Islet precursor cell (in vitro differentiated cells): ENCODE measurements at places on chromosomes 7 and 10.

GRCh38 chr7:141949451-141949850 is 2.7 kb upstream of the CLEC5A start:
- DNase-seq, result no peak

GRCh38 chr7:42986781-42987248 is 54.6 kb downstream of the MRPL32 start:
- no peak for DNase-seq

DNA sequence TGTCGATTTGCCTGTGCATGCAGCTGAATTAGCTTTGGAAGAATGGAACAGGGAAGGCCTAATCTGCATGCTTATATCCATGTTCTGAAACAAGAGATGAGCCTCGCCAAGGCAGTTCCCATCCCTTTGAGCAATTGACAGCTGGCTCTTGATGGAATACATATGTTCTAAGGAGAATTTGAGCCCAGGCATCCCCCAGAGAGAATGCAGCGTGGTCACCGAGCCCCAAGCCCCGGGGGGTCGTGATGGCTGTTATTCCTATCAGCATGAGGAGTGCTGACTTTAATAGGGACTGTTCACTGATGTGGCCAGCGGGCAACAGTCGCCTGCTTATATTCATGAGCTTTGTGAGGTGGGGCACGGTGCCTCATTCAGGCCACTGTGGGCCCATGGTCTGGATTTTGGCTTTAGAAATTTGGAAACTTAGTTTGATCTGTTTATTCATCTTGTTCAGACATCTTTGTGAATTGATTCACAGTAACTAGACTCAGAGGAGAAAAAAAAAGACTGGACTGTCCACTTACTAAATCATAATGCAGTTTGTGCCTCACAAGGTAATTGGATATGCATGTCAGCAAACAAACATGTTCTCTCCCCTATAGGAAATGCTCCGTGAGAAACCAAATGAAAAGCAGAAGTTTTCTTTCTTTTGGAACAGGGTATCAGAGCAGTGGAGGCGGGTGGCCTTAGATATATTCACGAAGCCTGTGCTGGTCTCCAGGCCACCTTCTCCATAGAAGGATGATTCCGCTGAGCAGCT is 204.9 kb downstream of the CCDC3 start:
- DNase-seq, result no peak

- no peak for DNase-seq
These were observed 123.3 kb downstream of the MICU1 start for GRCh38 chr10:72502581-72502980.

DNA sequence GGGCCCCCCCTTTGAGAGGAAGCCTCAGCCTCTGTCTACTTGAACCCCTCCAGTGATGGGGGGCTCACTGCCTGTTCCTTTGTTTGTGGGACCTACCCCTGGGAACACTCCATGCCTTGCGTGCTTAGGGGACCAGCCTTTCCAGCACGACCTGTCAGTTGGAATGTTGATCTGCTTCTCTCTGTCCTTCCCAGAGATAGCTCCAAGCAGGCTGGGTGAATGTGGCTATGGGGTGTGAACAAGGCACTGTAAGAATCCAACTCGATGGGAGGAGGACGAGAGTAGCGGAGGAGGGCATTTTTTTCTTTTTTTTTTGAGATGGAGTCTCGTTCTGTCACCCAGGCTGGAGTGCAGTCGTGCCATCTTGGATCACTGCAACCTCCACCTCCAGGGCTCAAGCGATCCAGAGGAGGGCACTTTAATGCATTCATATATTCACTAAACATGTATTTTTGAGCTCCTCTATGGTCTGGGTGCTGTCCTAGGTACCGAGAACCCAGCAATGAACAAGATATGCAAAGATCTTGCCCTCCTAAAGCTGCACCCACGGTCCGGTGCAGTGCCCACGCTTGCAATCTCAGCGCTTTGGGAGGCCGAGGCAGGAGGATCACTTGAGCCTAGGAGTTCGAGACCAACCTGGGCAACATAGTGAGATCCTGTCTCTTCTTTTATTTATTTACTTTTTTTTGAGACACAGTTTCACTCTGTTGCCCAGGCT is 8.5 kb downstream of the CLIP2 start:
- peak; percentile 68 for DNase-seq

DNA sequence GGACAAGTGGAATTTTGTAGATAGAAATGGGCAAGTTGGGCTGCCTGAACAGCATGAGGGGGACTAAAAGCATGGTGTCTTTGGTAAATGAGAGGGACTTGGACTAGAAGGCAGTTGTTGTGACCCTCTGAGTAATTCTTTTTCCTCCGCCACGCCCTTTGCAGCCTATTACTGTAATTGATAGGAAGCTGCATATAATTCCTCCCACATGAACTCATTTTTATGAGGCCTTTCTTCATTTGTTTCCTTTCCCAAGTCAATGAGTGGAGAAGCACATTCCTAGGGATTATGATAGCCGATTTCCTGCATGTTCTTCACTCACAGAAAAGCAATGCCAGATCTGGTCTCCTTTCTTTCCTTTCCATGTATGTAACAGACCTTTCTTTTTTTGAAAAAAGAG is 27.7 kb downstream of the ZSCAN25 start:
- no peak for DNase-seq

DNA sequence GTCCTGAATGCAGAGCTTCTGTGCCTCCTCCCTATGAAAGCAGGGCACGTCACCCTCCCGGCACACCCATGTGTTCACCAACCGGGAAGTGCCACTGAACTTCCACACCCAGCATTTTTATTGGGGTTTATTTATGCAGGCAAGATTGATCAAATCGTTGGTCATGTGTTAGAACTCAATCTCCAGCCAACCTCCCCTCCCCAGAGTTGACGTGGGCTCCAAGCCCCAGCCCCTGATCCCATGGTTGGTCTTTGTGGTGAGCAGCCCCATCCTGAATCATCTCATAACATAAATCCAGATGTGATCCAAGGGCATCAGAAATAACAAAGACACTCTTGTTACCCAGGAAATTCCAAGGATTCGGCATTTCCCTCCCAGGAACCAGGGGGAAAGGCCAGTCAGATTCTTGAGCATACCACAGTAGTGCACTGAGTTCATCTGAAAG is 151.2 kb downstream of the TPST1 start:
- peak; percentile 68 for DNase-seq

DNA sequence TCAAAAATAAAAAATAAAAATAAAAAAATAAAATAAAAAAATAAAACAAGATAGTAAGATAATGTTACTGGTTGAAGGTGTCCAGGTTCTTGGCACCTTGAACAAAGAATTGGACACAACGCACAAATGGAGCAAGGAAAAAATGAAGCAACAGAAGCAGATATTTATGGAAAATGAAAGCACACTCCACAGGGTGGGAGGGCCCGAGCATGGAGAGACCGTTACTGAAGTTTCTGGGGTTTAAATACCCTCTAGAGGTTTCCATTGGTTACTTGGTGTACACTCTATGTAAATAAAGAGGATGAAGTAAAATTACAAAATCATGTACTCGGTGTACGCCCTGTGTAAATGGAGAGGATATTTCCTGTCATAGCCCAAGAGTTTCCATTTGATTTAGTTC is 15.7 kb upstream of the PFKP start:
- no peak for DNase-seq

GRCh38 chr7:96637522-96637921 is 72.1 kb downstream of the SEM1 start:
- no peak for DNase-seq

- no peak for DNase-seq
These were observed 620 bp downstream of the BET1 start for GRCh38 chr7:94003446-94004023.

DNA sequence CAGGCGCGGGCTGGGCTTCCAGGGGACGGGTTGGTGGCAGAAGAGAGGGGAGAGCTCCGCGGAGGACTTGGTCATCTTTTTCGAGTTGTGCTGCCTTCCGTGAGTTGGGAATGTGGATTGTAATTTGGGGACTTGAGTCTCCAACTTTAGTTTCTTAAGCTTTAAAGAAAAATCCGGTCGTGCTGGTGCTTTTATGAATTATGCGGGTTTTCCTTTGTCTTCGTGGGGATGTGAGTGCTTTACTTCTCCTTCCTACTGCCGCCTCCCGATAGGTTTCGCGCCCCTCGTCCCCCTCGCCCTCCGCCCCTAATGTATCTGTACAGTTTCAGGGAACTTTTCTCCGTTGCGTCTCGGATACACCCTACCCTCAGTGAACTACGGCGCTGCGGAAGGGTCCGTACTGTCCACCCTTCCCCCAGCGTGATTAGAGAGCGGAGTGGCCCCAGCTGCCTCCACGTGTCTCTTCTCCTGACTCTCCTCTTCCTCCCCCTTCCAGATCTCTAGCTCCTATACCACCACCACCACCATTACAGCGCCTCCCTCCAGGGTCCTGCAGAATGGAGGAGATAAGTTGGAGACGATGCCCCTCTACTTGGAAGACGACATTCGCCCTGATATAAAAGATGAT is 649 bp downstream of the SCD start:
- no peak for DNase-seq

GRCh38 chr10:124138195-124138882 is 44.9 kb upstream of the CHST15 start:
- no peak for DNase-seq

- DNase-seq, result peak; percentile 62
These were observed at the start of gene C1QL3 for GRCh38 chr10:16521311-16522016. Gene C1QL3 (minus strand): TSS chr10:16521879. CDS start chr10:16521065, 814 bp downstream.

- no peak for DNase-seq
These were observed 633.4 kb upstream of the COBL start for GRCh38 chr7:51949726-51950644.

DNA sequence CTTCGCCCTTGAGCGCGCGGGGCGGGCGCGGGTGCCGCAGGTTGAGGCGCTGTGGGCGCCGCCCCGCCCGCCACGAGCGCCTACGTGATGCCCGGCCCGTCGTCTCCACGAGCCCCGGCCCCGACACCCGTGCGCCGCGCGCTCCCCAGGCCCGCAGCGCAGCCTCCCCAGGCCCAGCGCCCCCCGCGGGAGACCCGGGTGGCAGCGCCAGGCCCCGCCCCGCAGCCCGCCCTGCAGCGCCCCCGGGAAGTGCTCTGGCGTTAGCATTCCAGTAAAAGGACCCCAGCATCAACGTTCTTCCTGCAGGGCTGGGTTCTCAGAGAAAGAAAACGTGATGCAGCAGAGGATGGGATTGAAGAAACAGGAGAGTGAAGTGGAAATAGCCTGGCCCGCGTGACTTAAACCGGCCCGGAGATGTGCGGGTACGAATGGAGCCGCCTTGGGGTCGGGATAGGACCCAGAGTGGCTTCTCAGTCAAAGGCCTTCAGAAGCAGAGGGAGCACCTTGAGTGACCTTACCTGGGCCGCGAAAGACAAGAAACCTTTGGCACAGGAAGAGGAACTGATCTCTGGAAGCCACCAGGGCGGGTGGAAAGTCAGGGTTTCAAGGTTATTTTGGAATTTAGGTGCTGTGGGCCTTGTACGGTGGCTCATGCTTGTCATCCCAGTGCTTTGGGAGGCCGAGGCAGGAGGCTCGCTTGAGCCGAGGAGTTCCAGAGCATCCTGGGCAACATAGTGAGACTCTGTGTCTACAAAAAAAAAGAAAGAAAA is 1.8 kb downstream of the PFKP start:
- no peak for DNase-seq

GRCh38 chr10:116110736-116111135 is 162.3 kb downstream of the GFRA1 start:
- DNase-seq, result peak; percentile 20

DNA sequence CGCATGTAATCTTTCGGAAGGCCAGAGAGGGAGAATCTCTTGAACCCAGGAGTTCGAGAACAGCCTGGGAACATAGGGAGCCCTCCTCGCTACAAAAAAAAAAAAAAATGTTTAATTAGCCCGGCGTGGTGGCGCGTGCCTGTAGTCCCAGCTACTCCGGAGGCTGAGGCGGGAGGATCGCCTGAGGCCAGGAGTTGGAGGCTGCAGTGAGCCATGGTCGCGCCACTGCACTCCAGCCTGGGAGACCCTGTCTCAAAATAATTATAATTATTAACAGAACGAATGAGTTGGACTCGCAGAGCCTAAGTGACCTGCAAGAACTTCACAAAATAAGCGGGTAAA is 794 bp downstream of the PCGF6 start:
- DNase-seq, result no peak

- no peak for DNase-seq
These were observed 1.7 kb downstream of the ATAD1 start for GRCh38 chr10:87816163-87816897.

DNA sequence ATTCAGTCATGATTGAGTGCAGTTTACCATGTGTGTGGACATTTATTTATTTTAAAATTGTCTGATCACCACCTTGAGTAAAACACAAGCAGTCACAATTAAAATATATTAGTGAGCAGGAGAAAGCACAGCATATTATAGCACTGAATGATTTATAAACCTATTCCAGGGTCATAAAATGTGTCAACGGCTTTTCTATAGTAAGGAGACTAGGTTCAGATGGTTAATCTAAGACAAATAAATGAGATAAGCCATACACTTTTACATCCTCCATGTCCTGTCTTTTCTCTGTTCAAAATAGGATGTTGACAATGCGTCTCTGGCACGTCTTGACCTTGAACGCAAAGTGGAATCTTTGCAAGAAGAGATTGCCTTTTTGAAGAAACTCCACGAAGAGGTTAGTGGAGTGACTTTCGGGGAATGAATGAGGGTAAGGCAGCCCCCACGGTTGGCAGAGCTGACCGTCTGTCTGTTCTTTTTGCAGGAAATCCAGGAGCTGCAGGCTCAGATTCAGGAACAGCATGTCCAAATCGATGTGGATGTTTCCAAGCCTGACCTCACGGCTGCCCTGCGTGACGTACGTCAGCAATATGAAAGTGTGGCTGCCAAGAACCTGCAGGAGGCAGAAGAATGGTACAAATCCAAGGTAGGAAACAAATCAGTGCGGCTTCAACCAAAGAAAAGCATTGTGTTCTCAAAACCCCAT is 5.4 kb downstream of the VIM start:
- no peak for DNase-seq

DNA sequence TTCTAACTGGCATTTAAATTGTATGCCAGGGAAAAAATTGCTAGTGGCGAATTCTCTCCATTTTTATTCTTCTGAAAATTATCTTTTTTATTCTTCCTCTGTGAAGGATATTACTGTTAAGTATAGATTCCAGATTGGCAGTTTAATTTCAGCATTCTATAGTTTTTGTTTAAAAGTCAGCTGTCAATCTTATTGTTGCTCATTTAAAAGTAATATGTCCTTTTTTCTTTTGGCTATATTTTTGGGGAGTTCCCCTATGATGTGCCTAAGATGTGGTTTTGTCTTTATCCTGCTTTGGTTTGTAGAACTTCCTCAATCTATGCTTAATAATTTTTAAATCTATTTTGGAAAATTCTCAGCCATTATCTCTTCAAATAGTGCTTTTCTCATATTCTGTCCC is 135.9 kb downstream of the ARHGAP12 start:
- no peak for DNase-seq

GRCh38 chr10:101394524-101395133 is 40.7 kb downstream of the BTRC start:
- no peak for DNase-seq

DNA sequence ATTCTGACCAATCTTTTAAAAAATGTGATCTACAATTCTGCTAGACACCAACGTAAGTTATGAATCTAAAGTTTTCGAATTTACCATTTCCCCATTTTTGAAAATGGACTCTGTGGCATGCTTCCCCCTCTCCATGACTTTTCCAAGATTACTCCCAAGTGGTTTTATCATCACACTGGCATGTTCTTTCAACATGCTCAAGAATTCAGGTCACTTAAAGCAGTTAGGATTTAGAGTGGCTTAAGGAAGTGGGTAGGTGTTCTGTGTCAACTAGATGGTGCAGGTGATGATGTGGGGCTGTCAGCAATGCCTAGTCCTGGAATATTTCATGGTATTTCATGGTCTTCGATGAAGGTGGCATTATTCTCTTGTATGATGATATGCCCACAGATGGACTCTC is 164.0 kb upstream of the ASAH2 start:
- no peak for DNase-seq
